ENCODE measurements at places on chromosomes 3 and 15.

DNA sequence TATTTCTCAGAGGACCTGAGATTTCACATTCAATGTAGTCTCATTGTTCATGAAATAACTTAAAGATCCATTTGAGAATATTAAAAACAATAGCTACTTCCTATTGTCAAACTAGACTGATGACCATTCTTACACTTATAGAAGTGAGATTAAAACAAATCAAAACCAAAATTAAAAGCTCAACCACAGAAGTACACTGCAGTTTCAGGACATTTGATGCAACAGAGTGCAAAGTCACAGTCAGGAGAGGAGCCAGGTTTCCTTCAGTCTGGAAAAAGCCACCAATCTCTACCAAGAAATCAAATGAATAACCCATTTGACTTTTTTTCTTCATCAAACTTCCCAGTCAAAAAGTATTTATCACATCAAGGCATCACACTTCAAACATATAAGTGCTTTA is 5.5 kb downstream of the CCPG1 start:
- no peak for DNase-seq

DNA sequence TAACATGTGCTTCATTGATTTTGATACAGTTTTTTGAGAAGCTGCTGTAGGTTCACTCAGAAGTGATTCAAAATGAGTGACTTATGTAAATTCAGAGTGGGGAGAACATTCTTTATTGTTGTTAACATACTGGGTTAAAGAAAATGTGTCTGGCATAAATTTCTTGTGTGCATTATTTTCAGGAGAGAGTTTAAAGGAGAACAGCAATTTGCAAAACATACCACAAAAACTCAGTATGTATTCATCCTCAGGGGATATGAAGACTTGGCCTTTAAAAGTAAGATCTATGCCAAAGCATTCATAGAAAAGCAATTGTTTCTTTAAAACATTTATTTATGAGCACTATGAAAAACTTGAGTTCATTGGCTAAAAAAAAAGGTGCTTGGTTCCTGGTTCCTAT is 1089.8 kb downstream of the ROBO2 start:
- DNase-seq = no peak

DNA sequence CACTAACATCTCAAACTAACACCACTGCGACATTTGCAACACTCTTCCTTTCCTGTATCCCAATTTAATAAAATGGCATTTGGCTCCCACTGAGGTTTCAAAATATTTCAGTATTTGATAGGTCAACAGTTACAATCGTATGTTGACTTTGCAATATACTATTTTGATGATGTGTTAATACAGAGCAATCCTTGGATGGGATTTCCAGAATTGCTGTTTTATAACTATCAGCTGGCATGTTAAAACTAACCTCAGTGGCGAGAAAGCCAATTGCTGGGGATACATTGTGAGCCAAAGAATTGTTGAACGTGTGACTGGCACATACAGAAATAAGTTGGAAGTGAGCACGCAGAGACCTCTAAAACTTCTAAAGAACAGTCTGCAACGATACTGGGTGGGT is 226.1 kb upstream of the LYSMD4 start:
- no peak for DNase-seq

GRCh38 chr3:184568924-184569829 is 7.6 kb downstream of the EPHB3 start:
- DNase-seq = no peak

DNA sequence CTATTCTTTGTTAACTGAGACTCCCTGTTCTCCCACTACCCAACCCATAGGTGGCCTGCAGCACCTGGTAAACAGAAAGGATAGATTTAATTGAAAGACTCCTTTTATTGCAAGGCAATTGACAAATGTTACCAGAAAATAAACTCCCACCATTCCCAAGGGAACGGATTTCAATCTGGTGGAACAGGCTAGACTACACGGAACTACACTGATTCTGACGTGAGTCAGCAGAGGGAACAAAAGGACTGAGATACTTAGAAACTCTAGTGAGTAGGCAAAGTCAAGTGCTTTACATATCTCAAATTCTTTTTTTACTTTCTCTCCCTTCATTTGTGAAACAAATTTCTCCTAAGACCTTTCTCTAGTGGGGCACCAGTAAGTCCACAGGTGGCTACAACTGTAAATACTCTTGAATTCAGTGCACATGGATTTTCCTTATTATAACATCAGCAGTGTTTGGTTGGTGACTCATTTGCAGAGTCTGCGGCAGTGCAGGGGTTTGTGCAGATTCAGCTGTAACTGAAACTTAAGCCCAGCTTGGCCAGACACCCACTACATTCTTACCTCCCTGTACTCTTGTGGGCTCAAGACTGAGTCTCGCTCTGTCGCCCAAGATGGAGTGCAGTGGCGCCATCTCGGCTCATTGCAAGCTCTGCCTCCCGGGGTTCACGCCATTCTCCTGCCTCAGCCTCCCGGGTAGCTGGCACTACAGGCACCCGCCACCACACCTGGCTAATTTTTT is 34.3 kb upstream of the PLSCR2 start:
- peak; percentile 26 for DNase-seq

GRCh38 chr15:31444844-31445243 is 118.2 kb downstream of the KLF13 start:
- DNase-seq = no peak

DNA sequence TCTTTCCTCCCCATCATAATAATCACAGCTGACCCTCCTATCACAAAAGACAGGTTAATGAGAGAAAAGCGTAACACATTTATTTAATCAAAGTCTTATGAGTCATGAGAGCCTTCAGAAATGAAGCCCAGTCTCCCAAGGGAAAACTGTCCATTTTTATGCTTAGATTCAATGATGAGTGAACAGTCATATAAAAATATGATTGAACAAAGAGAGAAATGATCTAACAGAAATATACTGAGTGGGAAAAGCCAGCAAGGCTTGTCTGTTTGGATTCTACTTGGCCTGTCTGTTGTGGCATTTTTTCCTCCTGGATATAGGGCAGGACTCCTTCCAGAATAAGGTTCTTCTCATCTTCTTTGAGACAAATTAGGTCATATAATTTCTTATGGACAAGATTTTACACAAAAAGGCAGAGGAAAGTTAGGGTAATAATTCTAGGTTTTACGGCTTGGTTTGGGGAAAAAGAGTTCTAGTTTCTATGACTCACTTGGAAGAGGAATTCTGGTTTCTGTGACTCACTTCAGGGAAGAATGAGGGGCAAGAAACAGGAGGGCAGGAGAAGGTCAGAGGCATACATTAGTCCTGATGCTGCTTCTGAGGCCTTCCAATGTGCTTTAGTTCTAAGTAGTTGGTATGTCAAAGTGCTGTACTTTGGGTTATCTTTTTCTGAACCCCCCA is 534.2 kb downstream of the ZIC1 start:
- DNase-seq = no peak

Data from GM18507 (cell line).